Fibroblast of lung (primary cell): ENCODE measurements at places on chromosomes 11 and 22. TPM values are rescaled to one million over a fixed set of nuclear protein-coding genes. Genes with fewer than 3 reads are reported as not detected.

Gene TRIM29
- not detected in 2 replicates for total RNA-seq

Gene TMEM45B
- total RNA-seq = not detected in 2 replicates

DNA sequence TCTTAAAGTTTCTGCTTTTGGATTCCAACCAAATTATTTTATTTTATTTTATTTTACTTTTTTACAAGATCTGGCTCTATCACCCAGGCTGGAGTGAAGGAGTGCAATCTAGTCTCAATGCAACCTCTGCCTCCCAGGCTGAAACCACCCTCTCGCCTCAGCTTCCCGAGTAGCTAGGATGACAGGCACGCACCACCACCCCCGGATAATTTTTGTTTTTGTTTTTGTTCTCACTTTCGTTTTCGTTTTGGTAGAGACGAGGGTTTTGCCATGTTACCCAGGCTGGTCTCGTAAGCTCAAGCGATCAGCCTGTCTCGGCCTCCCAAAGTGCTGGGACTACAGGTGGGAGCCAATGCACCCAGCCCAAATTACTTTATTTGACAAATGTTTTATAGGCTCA, 219.8 kb downstream of the ETS1 start:
- H3K4me1 ChIP-seq = no peaks in the 10 kb centered on the region
- H3K27ac ChIP-seq = no peak overlapping the region
- H3K27me3 ChIP-seq = no peaks in the 10 kb centered on the region
- no peak overlapping the region for H3K4me3 ChIP-seq
- no peaks in the 10 kb centered on the region for H3K36me3 ChIP-seq

DNA sequence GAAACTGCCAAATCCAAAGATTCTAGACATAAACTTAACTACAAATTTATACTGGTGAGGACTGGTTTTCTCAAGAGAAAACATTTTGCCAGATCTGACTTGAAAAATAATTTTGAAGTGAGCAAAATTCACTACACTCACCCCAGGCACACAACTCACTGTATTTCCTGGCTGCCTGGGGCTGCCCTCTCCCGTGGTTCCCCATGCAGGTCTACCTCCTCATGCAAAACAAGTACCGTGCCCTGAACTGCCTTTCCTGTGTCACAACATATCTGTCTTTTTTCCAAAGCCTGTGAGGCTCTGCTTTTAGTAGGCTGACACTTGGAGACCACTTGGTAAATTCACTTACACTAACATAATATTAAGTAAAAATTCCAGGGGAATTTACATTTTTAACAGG, 76.4 kb downstream of the LIF start:
- H3K36me3 ChIP-seq = no peaks in the 10 kb centered on the region
- no peaks in the 10 kb centered on the region for H3K27me3 ChIP-seq
- H3K27ac ChIP-seq = no peak overlapping the region
- no peak overlapping the region for H3K4me3 ChIP-seq
- DNase-seq = no peak
- no peaks in the 10 kb centered on the region for H3K4me1 ChIP-seq

DNA sequence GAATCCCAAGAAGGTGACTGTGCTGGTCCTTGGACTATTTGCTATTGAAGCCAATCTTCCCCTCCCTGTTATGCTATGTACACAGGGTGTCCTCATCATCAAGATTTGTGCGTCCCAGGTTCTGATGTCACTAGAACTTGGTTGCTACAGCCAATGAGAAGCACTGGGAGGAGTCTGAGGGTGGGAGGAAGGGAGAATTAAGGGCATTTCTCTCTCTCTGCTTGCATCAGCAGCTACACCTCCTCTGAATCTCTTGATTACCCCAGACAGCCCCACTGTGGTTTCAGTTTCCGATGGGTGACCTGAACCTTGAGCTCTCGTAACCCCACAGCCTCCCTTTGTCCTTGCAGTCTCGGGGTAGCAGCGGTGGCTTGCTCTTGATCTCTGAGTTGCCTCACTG, 212.4 kb upstream of the SESN3 start:
- H3K36me3 ChIP-seq = no peaks in the 10 kb centered on the region
- no peak for DNase-seq
- no peak overlapping the region for H3K27ac ChIP-seq
